Activated naive CD4-positive, alpha-beta T cell treated with anti-CD3 and anti-CD28 coated beads for 36 hours (primary cell): ENCODE measurements at places on chromosomes 4 and X. TPM values are rescaled to one million over a fixed set of nuclear protein-coding genes. Genes with fewer than 3 reads are reported as not detected.

GRCh38 chr4:167713756-167714155 lies 378.6 kb upstream of the ANXA10 start:
- DNase-seq = no peak

- no peak for DNase-seq
Measured at GRCh38 chr4:89101256-89102161, 9.8 kb upstream of the TIGD2 start.

DNA sequence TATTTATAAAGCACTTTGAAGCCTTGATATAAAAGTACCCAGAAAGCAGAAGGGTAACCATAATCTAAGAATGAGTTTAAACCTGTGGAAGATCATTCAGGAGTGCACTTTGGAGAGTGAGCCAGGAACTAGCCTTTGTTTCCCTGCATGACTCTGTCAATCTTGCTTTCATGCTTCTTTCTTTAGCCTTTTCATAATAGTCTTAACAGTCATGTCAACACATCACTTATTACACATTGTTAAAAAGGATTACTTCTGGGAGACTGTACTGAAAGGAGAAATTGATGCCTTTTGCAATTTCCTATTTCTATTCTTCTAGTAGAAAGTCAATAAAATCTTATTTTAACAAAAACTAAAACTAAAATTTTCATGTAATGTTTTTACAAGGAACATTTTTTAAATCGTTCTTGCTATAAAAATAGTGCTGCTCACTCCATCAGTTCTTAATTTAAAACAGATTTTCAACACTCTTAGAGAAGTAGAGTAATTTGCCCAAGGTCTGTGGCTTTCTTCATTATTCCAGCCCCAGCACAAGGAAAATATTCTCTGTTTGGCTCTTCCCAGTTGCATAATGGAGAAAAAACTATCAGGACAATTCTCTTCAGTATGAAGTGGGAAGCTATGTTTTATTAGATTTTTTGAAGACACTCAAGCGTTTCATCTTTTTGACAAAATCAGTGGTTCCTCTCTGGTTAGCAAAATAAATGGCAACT lies 35.4 kb upstream of the SPP1 start:
- DNase-seq = no peak

The CRLF2 gene
- 1.8 TPM for total RNA-seq

GRCh38 chr4:21858971-21859370 lies 89.6 kb downstream of the KCNIP4 start:
- DNase-seq = no peak

The NR3C2 gene
- 5.3 TPM for total RNA-seq

The TMEM47 gene
- not detected for total RNA-seq

- DNase-seq = no peak
Measured at GRCh38 chr4:14095831-14096230, 468.3 kb upstream of the BOD1L1 start.

DNA sequence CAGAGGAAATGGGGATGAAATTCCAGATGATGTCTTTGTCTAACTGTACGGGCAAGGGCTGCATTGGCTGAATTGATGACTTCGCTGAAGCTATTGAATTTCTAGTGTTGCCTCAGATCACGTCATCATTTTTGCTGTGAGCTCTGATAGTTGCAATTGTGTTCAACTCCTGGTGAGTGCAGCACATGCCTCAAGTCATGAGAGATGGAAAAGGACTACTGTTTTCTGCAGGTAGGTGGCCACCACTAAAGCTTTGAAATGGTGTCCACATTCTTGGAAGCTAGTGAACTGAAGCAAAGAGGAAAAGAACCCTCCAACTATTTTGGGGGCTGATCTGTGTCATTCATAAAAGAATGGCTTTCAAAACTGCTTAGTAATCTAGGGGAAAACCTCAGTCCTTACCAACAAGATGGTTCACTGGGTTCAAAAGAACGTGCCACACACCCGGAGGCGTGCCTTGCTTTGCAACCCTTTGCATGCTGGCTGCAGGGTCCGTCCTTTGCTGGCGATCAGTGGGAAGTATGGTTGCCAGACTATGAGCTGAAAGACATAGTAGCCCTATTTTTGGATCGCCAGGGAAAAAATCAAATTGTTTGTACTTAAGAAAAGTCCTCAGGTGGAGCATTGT lies 88.1 kb upstream of the STOX2 start:
- no peak for DNase-seq

GRCh38 chr4:114606245-114606644 lies 7.6 kb downstream of the UGT8 start:
- DNase-seq = no peak

The CENPU gene
- 91.5 TPM for total RNA-seq

- DNase-seq = no peak
Measured at GRCh38 chr4:85854546-85854945, 379.6 kb downstream of the ARHGAP24 start.

The TRIML1 gene
- not detected for total RNA-seq
